ENCODE measurements at places on chromosomes 5 and 9.
A peak's percentile ranks its signal among the peaks of the same experiment; 100 is the strongest.

DNA sequence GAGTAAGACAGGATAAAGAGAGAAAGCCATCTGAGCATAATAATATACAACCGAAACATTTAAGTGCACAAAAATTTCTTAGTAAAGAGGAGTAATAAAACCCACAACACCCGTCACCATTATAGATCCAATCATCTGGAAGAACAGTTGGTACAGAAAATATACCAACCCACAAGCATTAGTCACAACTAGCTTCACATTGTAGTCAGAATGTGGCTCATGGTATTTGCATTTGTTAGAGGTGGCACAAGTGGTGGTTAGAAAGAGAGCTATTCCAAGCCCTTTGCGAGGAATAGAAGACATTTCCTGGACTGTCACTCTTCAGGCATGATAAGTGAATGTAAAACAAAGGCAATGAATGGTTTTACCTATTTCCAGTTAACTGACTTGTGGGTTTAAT, 677.5 kb upstream of the ST8SIA4 start:
- no peak for DNase-seq

- DNase-seq, result no peak
Measured at GRCh38 chr5:22965960-22966359, 112.8 kb upstream of the CDH12 start.

- no peak for DNase-seq
Measured at GRCh38 chr5:91651704-91652103, 268.6 kb upstream of the ARRDC3 start.

DNA sequence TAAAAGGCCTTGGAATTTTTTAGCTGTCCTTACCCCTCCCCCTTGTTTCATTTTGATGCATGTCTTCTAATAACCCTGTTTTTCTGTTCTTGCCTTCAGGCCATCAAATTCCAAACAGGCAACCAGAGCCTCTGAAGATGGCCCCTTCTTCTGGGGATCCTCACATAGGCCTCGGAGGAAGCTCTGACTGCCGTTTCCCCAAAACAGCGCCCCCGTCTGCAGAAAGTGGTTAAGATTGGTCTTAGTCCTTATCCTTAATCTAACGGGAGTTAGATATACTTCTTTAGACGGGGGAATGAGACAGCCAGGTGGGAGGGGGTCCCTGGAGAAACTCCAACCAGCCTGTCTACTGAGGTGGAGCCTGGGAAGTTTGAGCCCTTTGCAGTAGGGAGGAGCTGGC, 226.3 kb upstream of the ZNF608 start:
- no peak for DNase-seq

GRCh38 chr5:73031839-73032238, 76.0 kb downstream of the FCHO2 start:
- no peak for DNase-seq

DNA sequence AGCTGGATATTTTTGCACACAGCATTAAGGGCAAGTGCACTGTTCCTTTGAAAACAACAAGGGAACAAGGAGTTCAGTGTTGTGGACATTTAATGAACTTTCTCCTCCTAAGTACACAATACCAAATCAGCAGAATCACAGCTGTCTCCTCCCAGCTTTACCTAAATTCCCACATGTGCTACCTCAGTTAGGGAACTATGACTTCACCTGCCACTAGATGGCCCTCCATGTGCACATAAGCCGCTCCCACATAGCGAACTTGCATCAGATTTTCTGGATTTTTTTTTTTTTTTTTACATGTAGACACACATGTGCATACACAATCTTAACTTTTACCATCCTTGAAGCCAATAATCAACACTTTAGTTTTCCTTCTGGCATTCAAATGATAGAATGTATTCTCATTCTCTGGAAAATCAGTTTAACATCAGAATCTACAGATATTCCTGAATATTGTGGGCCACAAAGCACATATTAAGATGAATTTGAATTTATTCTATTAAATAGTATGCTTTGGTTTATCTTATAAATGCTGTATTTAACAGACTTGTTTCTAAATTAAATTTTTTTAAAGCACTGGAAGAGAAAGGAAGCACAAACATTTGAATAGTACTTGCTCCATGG, 123.6 kb downstream of the PALM2AKAP2 start:
- DNase-seq, result peak; percentile 19

GRCh38 chr9:99666571-99666970, 155.1 kb upstream of the NR4A3 start:
- DNase-seq, result no peak

DNA sequence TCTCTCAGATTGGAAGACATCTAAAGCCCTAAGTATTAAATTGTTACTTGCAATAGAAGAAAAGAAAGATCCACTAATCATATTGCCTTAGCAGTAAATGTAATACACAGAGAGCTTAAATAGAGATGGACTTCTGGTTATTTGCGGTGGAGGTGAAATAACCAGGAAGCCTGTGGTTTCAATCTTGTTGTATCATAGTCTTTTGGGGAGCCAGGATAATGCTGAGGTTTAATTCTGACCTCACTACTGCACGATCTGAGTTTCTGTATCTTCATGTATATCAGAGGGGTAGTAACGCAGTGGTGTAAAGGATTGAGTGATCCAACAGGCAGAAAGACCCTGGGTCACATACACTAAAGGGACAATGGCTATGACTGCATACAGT, 71.7 kb downstream of the ANKRD55 start:
- DNase-seq, result no peak

GRCh38 chr9:88084357-88085183, 53.7 kb downstream of the SPATA31C2 start:
- no peak for DNase-seq

DNA sequence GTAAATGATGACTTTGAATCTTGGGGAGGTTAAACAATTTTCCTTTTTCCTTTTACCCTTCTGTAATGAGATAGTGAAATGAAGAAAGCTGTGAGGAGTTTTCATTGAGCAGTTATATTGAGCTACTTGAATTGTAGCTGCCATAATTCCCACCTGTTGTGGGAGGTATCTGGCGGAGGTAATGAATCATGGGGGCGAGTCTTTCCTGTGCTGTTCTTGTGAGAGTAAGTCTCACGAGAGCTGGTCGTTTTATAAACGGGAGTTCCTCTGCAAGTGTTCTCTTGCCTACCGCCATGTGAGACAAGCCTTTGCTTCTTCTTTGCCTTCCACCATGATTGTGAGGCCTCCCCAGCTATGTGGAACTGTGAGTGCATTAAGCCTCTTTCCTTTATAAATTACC, 258.4 kb downstream of the FER start:
- DNase-seq, result no peak

DNA sequence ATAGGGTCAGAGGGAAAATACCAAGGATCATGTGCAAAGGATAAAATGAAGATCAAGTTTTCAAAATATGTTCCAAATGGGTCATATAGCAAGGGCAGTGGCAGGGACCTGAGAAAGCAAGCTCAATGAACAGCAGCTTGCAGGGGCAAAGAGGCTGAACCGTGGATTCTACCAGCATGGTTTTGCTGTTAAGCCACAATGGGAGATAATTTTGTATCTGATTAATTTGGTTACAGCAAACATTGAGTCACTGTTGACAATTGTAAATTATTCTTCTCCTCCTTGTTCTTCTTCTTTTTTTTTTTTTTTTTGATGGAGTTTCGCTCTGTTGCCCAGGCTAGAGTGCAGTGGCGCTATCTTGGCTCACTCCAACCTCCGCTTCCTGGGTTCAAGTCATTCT, 18.4 kb upstream of the ERAP2 start:
- DNase-seq, result no peak

DNA sequence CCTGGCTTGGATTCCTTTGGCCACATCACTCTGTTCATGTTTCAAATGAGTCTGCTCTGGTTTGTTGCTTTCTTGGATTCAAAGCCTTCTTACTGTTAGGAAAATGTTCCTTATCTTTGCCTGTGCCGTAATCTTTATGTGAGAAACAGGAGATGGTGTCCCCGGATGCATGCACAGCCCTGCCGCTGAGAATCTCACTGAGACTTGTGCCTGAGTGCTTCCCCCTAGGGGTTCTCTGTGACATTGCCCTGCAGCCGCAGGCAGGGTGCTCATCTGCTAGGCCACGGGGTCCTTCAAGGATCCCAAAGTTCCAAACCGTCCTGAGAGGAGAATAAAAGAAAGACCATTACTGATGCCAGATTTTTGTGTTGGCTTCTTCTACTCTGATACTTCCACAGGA, 81.4 kb upstream of the ANKRD55 start:
- DNase-seq, result no peak

- no peak for DNase-seq
Measured at GRCh38 chr5:143374496-143375217, 28.8 kb downstream of the NR3C1 start.

- no peak for DNase-seq
Measured at GRCh38 chr9:105842023-105842644, 147.8 kb downstream of the TMEM38B start.

DNA sequence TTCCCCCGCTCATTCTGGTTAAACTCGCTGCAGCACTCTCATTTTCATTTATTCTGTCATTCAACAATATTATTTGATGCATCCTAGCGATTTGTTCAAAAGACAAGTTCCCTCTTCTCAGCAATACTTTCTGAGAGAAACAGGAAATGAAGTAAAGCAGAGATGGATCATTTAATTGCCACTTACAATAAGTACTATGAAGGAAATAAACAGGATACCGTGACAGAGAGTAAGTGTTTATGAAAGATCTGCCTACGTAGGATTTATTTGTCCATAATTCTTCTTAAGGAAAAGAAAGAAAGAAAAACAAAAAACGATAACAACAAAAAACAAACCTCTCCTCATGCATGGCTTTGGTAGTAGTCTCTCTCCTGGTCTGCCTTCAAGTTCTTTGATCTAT, 406.8 kb upstream of the ZNF608 start:
- no peak for DNase-seq

GRCh38 chr5:76363352-76364225, 39.5 kb upstream of the IQGAP2 start:
- DNase-seq, result no peak

DNA sequence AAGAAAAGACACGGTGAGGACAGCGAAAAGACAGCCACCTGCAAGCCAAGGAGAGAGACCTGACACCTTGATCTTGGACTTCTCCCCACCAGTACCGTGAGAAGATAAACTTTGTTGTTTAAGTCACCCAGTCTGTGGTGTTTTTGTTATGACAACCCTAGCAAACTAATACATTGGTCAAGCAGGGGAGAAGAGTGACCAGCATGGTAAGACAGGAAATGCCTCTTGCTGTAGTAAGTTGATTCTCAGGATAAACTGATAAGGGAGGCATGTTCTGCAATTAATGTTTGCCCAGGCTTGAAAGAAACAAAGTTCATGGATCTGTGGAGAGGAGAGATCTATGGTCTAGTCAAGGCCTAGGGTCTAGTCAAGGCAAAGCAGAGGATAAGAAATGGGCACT, 801.2 kb downstream of the MAT2B start:
- no peak for DNase-seq

GRCh38 chr5:26339576-26339975, 698.8 kb downstream of the CDH9 start:
- no peak for DNase-seq

- DNase-seq, result no peak
Measured at GRCh38 chr9:93958121-93958818, 3.1 kb upstream of the BARX1 start.

GRCh38 chr5:41368158-41368557, 142.2 kb downstream of the PLCXD3 start:
- DNase-seq, result no peak

DNA sequence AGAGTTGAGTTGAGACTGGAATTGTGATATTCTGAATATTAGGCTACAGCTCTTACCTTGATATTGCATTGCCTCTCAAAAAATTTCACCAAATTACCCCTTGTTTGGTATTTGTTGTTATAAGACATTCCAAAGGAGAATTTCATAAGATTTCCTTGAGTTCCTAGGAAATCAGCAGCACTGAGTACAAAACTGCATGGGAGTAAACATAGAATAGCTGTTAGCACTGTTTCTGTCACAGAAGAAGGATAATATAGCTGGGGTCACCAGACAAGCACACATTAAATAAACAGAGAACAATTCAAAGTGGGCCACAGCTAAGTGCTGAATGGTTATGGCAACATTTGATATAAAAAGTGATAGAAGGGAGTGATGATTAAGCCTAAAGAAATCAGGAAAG, 724.3 kb downstream of the PRELID2 start:
- DNase-seq, result no peak

GRCh38 chr5:26674846-26675245, 363.5 kb downstream of the CDH9 start:
- DNase-seq, result no peak

DNA sequence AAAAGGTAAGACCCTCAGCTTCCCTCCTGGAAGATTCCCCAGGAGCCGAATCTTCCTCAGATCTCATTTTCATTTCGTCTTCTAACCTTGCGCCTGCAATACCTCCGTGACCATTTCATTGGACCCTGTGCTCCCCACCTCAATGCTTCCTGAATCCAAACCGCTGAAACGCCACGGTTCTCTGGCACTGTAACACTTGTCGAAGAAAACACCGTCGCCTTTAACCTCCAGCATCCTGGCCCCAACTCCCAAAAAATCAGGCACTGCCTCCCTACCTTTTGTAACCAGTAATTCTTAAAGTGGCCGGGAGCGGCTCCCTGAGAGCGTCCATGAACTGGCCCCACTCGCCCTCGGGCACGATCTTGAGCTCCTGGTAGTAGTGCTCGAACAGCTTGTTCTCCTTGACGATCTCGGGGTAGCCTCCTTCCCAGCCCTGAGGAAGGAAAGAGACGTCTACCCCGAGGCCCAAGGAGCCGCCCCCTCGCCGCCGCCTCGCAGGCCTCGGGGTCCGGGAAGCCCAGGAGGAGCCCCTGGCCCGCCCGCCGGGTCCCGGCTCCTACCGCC, 438 bp downstream of the NSUN2 start:
- DNase-seq, result no peak

DNA sequence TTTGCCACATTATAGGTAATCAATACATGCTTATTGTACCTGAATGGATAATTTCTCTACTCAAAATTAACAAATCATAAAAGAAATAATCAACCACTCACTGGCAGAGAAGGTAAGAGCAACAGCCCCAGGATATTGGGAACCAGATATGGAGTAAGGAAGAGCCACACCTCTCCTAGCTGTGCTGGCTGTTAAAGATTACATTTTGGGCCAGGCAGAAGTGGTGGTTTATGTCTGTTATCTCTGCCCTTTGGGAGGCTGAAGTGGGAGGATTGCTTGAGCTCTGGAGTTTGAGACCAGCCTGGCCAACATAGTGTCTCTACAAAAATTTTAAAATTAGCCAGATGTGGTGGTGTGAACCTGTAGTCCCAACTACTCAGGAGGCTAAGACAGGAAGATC, 56.4 kb downstream of the BHMT start:
- no peak for DNase-seq

DNA sequence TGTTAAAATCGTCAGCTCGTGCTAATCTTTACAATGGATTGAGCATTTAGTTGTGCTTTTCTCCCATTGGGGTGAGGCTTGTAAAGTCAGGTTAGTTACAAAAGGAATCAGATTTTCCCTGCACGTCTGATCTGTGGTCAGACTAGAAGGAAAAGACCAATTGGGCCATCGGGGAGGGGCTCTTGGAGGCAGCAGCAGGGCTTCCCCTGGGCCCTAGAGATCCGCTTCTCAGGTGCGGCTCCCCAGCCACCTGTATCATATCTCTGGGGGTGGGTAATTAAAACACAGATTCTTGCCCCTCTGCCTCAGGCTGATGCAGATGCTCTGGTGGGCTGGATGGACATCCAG, 200.3 kb downstream of the HSPA4 start:
- DNase-seq, result no peak

GRCh38 chr5:102713278-102713677, 41.8 kb upstream of the PAM start:
- DNase-seq, result no peak

GRCh38 chr5:171986772-171987171, 19.7 kb downstream of the FBXW11 start:
- no peak for DNase-seq

- no peak for DNase-seq
Measured at GRCh38 chr5:86070719-86071118, 547.0 kb upstream of the COX7C start.

GRCh38 chr9:119763260-119763659, 394.0 kb upstream of the BRINP1 start:
- DNase-seq, result no peak

Data from activated T-helper 1 cell treated with anti-CD3 and anti-CD28 coated beads, Interleukin-2, amount 50 U/mL, for 16 hours (primary cell).